ENCODE measurements at places on chromosomes 11 and 22.

DNA sequence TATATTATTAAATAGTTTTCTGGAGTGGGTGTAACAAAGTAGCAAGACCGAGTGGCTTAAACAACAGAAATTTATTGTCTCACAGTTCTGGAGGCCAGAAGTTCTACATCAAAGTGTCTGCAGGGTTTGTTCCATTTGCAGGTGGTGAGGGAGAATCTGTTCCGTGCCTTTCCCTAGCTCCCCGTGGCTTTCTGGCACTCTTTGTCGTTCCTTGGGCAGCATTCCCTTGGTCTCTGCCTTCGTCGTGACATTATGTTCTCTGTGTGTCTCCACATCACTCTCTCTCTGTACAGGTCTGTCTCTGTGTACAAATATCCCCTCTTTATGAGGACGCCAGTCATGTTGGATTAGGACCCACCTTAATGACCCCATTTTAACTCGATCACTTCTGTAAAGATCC, 38.2 kb downstream of the LDLRAD3 start:
- no peak for DNase-seq

GRCh38 chr22:26428515-26429457, at the start of gene ASPHD2:
Gene ASPHD2, plus strand, starts transcription at chr22:26429260. Its CDS starts 4,356 bp downstream, at chr22:26433616.
- DNase-seq, result peak; percentile 44

DNA sequence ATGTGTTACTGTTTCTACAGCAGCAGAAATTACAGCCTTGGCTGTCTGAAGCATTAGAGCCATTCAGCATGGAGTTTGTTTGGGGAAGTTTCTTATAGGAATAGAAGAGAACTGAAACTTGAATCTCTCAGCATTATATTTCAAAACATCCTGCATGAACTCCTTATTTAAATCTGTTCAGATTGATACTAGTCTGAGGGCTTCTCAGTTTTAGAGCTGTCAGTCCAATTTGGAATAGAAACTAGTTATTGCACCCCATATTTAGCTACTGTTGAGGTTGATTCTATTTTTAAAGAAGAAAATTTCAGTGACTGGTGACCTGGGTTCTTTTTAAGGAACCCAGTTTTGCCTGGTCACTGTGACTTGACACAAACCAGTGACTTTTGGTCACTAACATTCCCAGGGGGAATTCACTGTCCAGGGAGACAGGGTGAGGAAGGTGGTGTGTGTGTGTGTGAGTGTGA, 126.0 kb upstream of the TTC12 start:
- no peak for DNase-seq

- no peak for DNase-seq
Measured at GRCh38 chr11:112831969-112832766, 129.1 kb upstream of the NCAM1 start.

DNA sequence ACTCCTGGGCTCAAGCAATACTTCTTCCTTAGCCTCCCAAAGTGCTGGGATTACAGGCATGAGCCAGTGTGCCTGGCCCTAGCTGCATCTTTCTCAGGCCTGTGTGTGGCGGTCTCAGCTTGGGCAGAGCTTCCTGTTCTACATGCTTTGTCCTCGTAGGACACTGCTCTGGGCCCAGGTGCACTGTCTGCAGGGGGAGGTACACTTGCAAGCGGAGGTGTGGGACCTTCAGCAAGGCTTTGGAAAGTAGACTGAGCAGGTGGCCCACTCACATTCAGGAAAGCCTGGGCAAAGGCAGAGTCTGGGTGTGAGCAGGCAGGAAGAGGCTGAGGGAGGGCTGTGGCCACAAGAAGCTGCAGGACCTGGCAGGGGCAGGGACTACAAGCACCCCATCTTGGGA, 33.6 kb upstream of the SUSD2 start:
- no peak for DNase-seq

DNA sequence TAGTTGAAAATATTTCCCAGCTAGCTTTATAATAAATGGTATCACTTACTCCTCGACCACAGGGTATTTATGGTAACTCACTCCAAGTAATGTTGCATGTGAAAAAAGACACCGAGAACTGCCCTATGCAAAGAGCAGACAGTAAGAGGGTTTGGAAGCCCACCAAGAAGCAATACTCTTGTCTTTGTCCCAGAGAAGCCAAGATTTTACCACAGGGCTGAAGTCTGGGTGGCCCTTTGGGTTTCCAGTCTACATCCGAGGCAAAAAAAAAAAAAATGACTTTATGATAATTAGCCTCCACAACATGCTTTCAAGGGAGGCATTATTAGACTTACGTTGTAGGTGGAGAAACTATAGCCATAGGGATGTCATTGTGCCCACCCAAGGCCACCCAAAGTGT, 83.6 kb downstream of the CCDC34 start:
- no peak for DNase-seq
